ENCODE measurements at places on chromosomes 13 and 19. TPM values are rescaled to one million over a fixed set of nuclear protein-coding genes. Genes with fewer than 3 reads are reported as not detected.

UBL5 gene
- total RNA-seq, result 133 TPM

CGB5 gene
- not detected for total RNA-seq

ETFB gene
- 52.2 TPM for total RNA-seq

PRX gene
- total RNA-seq, result 8.4 TPM

COX6B2 gene
- total RNA-seq, result not detected

ZNF225 gene
- 7.3 TPM for total RNA-seq

TRPC4 gene
- 1.6 TPM for total RNA-seq

IZUMO2 gene
- total RNA-seq, result not detected
